ENCODE measurements at places on chromosomes 3 and 15.

DNA sequence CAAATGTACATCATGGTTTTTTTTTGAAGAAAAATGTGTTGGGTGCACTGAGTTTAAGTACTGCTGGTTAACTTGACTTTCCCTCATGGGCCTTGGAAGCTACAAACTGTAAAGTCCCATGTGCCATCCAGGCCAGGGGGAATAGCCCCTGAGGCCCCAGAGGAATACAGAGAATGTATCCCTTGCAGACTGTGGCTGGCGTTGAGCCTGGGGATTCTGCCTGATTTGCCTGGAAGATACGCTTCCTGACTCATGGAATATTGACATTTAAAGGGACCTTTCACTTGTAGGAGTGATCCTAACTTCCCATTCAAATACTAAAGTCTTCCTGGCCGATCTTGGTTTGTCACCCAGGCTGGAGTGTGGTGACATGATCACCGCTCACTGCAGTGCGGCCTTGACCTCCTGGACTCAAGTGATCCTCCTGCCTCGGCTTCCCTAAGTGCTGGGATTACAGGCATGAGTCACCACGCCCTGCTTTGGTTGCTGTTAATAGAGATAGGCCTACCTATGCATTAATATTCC lies 42.0 kb downstream of the ADAMTSL3 start:
- H3K27me3 ChIP-seq: no peaks in the 10 kb centered on the region
- H3K27ac ChIP-seq: no peak overlapping the region
- DNase-seq: no peak
- no peaks in the 10 kb centered on the region for H3K36me3 ChIP-seq

DNA sequence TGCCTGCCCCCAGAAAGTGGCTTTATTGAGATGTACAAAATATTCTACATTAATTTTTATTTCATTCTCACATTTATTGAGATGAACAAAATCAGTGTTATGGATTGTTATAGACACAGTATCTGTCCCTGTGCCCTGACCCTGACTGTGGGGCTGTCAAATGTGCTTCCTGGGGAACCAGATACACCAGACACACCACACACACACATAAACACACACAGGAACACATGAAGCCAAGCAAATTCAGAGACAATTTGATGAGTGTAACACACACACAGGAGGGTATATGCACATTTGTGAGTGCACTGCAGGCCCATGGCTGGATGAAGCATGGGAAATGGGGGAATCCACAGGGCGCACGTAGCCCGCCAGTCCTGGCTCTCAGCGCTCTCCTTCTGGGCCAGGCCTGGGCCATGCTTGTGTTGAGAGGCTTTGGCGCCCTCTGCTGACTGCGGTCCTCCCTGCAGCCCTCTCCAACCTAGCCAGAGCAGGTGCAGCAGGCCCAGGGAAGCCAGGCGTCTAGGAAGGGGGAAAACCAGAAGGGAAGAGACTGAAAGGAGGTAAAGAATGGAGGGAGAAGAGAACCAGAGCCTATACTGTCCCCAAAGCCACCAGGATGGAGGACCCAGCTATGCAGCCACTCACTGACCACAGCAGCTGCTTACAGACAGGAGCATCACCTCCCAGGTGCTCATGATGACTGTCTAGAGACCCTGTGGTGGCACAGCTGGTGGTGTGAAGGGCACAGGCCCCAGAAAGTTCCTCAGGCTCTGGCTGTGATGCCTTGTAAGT lies 18.0 kb upstream of the LOXL1 start:
- peak; percentile 81 for DNase-seq
- H3K4me3 ChIP-seq: no peak overlapping the region
- peaks cover 10% of the 10 kb centered on the region for H3K27me3 ChIP-seq
- H3K4me1 ChIP-seq: no peaks in the 10 kb centered on the region

GRCh38 chr3:121552379-121552778 lies 6.6 kb upstream of the POLQ start:
- H3K36me3 ChIP-seq: no peaks in the 10 kb centered on the region
- no peak overlapping the region for H3K27ac ChIP-seq
- no peak overlapping the region for H3K4me3 ChIP-seq

DNA sequence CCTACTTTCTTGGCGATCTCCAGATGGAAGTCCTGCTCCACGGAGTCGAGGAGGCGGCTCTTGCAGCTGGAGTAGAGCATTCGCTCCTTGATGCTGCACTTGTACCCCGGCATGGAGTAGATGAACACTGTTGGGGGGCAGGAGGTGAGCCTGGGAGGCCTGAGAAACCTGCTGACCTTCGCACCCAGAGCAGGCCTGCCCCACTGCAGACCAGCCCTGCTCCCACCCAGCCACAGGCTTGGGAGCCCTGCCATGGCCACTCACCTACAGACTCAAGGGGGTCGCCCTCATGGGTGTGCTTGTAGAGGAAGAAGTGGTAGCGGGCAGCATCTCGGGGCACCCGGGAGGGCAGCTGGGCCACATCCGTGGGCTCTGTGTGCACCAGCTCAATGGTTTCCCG lies 4.2 kb upstream of the TLR9 start:
- H3K27me3 ChIP-seq: no peaks in the 10 kb centered on the region
- DNase-seq: no peak
- H3K36me3 ChIP-seq: peaks cover 2% of the 10 kb centered on the region
- H3K4me1 ChIP-seq: no peaks in the 10 kb centered on the region
- no peak overlapping the region for H3K4me3 ChIP-seq
- no peak overlapping the region for H3K27ac ChIP-seq

DNA sequence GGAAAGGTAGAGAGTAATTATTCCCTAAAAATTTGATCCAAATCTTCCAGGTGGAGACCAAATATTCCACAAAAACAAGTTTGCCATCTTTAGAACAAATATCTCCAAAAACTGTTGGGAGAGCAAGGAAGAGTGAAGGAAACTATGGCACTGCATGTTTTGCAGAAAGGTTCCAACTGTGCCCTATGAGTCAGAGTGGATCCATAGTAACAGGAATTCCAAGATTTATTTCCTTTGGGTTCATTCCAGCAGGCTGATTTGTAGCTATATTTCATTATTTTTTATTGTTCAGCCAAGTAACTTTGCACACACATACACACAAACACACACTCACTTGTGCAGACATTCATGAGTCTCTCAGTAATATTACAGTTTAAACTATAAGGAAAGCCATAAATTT lies 459.7 kb upstream of the EPHA6 start:
- no peak overlapping the region for H3K27ac ChIP-seq
- H3K36me3 ChIP-seq: no peaks in the 10 kb centered on the region
- H3K4me3 ChIP-seq: no peak overlapping the region

GRCh38 chr3:161263057-161263456 lies 41.9 kb downstream of the NMD3 start:
- peaks cover 3% of the 10 kb centered on the region for H3K4me1 ChIP-seq
- H3K27ac ChIP-seq: no peak overlapping the region
- H3K27me3 ChIP-seq: no peaks in the 10 kb centered on the region

DNA sequence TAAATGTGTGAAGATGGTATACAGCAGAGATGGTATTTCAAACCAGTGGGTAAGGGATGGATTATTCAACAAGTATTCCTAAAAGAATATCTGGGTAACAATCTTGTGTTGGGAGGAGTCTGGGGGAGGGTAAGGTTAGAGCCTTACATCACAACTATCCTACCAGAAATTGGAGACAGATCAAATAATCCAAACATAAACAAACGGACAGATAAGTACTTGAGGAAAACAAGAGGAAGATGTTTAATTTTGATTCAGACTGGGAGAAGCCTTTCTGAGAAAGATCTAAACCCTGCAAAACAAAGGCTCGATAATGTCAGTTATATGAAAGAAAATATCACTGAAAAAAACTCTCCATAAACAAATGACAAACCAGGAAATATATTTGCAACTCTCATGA lies 77.9 kb downstream of the SLC9A9 start:
- no peaks in the 10 kb centered on the region for H3K36me3 ChIP-seq
- DNase-seq: no peak
- H3K27ac ChIP-seq: no peak overlapping the region

GRCh38 chr3:136749091-136749490 lies 3.1 kb downstream of the STAG1 start:
- peak overlapping the region; percentile 32 for H3K4me3 ChIP-seq
- peak overlapping the region; percentile 74 for H3K27ac ChIP-seq
- H3K36me3 ChIP-seq: peaks cover 6% of the 10 kb centered on the region
- no peaks in the 10 kb centered on the region for H3K27me3 ChIP-seq
- H3K4me1 ChIP-seq: peaks cover 33% of the 10 kb centered on the region

DNA sequence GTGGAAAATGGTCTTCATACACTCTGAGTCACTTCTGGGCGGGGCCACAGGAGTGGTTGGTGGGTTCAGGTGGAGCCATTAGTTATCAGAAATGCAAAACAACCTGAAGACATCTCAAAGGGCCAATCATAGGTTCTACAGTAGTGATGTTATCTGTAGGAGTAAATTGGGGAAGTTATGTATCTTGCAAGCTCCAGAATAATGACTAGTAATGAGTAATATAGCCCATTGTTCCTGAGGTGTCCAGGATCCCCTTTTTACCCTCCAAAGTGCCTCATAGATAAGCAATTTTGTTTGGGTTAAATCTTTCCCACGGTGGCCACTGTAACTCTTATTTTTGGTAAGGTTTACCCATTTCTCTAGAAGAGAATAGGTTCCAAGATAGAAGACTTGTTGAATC lies 91.7 kb downstream of the PIK3R4 start:
- peaks cover 5% of the 10 kb centered on the region for H3K36me3 ChIP-seq
- no peak overlapping the region for H3K4me3 ChIP-seq
- no peaks in the 10 kb centered on the region for H3K4me1 ChIP-seq
- DNase-seq: no peak
- H3K27ac ChIP-seq: no peak overlapping the region
- no peaks in the 10 kb centered on the region for H3K27me3 ChIP-seq

- H3K4me1 ChIP-seq: peaks cover 6% of the 10 kb centered on the region
- peak overlapping the region; percentile 7 for H3K27ac ChIP-seq
- no peaks in the 10 kb centered on the region for H3K36me3 ChIP-seq
- no peak for DNase-seq
- H3K27me3 ChIP-seq: no peaks in the 10 kb centered on the region
These were observed 137.3 kb upstream of the BHLHE40 start for GRCh38 chr3:4841776-4842440.

GRCh38 chr3:124322309-124322880 lies 330.5 kb upstream of the ROPN1 start:
- peaks cover 5% of the 10 kb centered on the region for H3K36me3 ChIP-seq
- H3K4me1 ChIP-seq: peaks cover 3% of the 10 kb centered on the region
- no peak overlapping the region for H3K27ac ChIP-seq
- DNase-seq: no peak

- no peaks in the 10 kb centered on the region for H3K36me3 ChIP-seq
- H3K4me1 ChIP-seq: no peaks in the 10 kb centered on the region
- H3K27me3 ChIP-seq: no peaks in the 10 kb centered on the region
- DNase-seq: no peak
- no peak overlapping the region for H3K27ac ChIP-seq
These were observed 169.2 kb downstream of the UBE2E2 start for GRCh38 chr3:23372285-23372684.

- H3K4me3 ChIP-seq: no peak overlapping the region
- H3K27me3 ChIP-seq: no peaks in the 10 kb centered on the region
- DNase-seq: no peak
- no peaks in the 10 kb centered on the region for H3K4me1 ChIP-seq
- no peaks in the 10 kb centered on the region for H3K36me3 ChIP-seq
These were observed 145.7 kb upstream of the NPHP3 start for GRCh38 chr3:132867956-132868355.

DNA sequence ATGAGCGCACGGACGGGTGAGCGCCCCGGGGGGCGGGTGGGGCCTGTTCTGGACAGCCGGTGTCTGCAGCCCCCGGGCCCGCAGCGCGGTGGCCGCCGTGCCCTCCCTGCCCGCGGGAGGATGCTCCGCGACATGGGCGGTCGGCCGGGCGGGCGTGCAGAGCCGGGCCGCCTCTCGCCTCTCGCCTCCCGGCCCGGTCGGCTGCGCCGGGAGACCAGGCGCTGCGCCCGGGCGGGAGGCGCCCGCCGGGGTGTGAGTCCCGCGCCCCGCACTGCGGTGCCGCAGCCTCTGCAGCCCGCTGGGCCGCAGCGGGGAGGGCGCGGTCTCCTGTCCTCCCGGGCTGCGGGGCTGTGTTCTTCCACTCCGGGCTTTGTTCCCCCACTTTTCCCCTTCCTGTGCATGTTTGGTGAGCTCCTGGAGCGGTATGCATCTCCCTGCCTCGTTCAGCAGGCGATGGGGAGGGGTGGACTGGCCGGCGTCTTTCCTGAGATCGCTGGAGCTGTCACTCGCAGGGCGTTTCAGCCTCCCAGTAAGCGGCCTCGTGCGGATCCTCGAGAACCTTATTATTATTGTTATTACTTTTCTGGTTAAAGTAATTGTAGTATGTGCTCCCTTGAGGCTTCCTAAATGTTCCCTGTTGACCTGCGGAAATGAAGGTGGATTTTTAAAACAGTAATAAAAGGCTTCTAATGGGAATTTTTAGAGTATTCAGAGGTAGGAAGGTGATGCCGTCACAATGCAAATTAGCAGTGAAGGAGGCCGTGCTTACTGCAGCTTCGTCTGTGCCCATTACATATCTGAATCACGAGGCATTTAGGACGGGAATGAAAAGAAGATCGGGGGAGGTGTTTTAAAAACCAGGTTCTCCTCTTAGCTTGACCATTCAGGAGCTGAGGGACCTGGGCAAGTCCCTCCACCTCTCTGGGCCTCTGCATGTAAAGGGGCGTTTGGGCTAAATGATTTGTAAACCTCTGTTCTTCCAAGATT lies 593 bp downstream of the TMOD2 start:
- H3K36me3 ChIP-seq: no peaks in the 10 kb centered on the region
- H3K4me1 ChIP-seq: peaks cover 4% of the 10 kb centered on the region
- peak overlapping the region; percentile 85 for H3K4me3 ChIP-seq
- H3K27ac ChIP-seq: no peak overlapping the region
- peaks cover 73% of the 10 kb centered on the region for H3K27me3 ChIP-seq
- peak; percentile 23 for DNase-seq

- peaks cover 65% of the 10 kb centered on the region for H3K4me1 ChIP-seq
- H3K27ac ChIP-seq: peak overlapping the region; percentile 62
- H3K27me3 ChIP-seq: no peaks in the 10 kb centered on the region
- peaks cover 32% of the 10 kb centered on the region for H3K36me3 ChIP-seq
- DNase-seq: no peak
These were observed 50.6 kb downstream of the ARHGEF3 start for GRCh38 chr3:56751056-56751707.

DNA sequence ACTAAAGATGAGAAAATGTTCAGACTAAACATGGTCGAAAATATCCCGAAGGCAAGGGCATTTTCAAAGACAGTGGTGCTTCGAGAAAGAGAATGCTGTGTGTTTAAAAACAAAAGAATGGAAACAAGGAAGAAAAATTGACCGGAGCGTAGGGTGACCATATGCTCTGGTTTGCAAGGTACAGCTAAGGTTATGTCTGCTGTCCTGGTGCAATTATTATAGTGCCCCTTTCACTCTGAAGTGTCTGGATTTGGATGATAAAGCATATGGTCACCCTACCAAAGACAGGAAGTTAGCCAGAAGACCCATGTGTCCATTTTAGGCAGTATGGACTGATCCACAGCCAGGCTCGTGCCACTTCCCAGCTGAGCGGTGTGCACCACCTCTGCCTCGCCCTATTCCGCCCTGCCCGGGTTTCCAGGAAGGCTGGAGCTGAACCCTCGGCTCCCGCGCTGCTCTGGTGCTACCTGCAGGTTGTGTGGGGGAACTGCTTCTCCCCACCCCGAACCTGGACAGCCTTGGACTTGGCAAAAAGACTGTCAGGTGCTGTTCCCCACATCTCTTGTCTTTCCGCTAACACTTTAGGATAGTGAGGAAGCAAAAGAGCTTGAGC lies 25.2 kb downstream of the GOLGA6D start:
- DNase-seq: peak; percentile 44
- H3K4me1 ChIP-seq: no peaks in the 10 kb centered on the region
